ENCODE measurements at places on chromosomes 3 and 15.

- DNase-seq = peak; percentile 45
Observed at GRCh38 chr3:120450600-120451271, at the start of gene FSTL1. TSS of gene FSTL1 (minus strand) at chr3:120450992. CDS start at chr3:120450746, 246 bp downstream.

DNA sequence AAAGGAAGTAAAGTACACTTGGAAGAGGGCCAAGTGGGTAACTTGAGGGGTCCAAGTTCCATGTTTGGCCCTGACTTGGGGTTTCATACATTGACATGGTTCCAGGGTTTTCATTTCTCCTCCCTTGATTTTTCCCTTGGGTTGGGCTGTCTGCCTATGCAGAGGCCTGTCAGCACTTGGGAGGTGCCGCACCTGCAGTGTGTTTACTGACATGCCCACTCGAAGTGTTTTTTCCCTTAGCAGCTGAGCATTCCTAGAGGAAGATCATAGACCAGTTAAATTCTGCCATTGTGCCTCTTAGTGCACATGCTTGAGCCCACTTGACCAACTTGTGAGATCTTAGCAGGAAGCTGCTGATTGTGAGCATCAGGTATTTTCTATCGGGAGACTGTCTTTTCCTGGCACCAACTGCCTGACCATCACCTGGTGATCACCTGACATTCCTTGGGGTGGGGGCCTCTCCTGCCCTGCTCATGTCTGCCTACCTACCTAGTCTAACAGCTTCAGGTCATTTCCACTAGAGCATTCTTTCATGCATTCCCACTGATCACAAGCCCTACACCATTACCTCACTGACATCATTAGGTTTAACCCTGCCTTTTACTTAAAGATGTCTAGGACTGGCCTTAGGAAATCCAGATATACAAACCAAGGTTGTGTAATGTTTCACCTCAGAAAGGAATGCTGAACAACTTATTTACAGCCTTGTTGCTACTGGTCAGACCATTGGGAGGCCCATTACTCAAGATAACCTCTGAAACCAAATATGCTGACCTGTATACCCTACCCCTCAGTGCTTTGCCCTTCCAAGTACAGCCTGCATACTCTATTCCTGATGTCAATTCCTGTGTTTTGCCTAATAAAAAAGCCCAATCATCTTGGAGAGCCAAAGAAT, 68.3 kb downstream of the CD47 start:
- DNase-seq = no peak

DNA sequence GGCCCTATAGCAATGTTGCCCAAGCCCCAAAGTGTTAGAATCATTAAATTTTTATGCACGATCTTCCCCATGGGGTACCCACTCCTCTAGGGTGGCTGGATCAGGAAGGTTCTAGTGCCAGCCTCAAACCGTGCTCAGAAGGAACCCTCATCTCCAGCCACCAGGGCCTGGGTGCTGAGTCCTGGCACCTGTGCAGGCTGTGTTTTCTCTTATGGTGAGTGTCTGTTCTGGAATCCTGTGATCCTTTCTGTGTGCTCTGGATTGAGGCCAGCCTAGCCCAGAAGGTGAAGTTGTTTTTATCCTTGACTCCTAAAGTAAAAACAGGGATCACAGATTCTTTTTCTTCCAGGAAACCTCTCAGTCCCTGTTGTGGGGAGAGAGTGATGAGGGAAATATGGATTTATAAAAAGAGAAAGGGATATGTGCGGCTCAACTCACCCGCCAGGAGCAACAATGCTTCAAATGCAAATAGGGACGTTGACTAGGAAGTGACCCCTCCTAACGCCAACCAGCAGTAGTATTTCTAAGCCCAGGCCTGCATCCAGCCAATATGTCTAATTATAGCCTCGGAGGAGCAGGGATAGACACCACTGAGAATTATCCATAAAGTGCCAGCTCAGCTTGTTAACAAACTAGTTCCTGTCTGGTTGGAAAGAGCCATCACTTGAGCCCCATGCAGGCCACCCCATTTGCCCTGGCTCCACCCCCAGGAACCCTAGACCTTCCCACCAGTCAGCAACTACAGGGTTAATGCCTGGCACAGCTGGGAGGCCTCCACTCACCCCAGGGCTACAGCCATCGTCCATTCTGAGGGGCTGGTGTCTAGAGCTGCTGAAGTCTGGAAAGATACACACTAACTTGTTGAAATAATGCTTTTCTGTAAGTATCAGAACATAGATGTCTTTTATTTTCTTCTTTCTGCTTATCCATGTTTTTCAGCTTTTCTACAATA, 513.5 kb upstream of the PROK2 start:
- no peak for DNase-seq

- no peak for DNase-seq
Observed at GRCh38 chr3:157360044-157360443, 76.6 kb upstream of the PTX3 start.

- DNase-seq = no peak
Observed at GRCh38 chr15:57654153-57654852, 52.2 kb upstream of the POLR2M start.

- peak; percentile 69 for DNase-seq
Observed at GRCh38 chr3:189710620-189711402, 79.6 kb downstream of the TP63 start.

GRCh38 chr3:66803206-66803605, 194.9 kb upstream of the KBTBD8 start:
- DNase-seq = no peak

- no peak for DNase-seq
Observed at GRCh38 chr3:46578973-46579755, 13.1 kb upstream of the LRRC2 start.

GRCh38 chr15:41492597-41493204, 973 bp upstream of the ITPKA start:
- no peak for DNase-seq

- DNase-seq = no peak
Observed at GRCh38 chr15:83504365-83504764, 57.2 kb downstream of the SH3GL3 start.

GRCh38 chr3:33758281-33758680, 40.1 kb upstream of the PDCD6IP start:
- DNase-seq = no peak

DNA sequence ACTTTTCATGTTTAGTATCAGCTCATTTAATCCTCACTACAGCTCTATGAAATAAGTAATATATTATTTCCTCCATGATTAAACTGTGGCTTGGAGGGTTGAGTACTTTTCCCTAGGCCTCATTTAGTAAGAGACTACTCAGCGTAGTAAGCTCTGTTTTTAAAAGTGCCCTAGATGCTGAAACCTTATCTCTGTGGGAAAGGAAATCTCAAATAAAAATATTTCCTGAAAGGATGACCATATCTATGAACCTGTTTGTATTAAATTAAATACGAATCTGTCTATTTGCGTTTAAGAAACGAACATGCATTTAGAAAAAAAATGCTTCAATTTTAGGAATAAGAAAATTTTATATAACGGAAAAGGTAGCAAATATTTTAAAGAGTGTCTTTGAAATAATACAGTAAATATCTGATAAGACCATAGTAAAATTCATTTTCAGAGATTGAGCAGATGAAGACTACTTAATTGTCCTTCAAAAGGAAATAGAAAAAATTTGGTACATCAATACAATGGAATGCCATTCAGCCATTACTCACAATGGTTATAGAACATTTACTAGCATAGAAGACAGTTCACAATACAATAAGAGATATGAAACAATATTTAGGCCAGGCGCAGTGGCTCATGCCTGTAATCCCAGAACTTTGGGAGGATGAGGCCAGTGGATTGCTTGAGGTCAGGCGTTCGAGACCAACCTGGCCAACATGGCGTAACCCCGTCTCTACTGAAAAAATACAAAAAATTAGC, 56.2 kb downstream of the ATG7 start:
- DNase-seq = no peak

DNA sequence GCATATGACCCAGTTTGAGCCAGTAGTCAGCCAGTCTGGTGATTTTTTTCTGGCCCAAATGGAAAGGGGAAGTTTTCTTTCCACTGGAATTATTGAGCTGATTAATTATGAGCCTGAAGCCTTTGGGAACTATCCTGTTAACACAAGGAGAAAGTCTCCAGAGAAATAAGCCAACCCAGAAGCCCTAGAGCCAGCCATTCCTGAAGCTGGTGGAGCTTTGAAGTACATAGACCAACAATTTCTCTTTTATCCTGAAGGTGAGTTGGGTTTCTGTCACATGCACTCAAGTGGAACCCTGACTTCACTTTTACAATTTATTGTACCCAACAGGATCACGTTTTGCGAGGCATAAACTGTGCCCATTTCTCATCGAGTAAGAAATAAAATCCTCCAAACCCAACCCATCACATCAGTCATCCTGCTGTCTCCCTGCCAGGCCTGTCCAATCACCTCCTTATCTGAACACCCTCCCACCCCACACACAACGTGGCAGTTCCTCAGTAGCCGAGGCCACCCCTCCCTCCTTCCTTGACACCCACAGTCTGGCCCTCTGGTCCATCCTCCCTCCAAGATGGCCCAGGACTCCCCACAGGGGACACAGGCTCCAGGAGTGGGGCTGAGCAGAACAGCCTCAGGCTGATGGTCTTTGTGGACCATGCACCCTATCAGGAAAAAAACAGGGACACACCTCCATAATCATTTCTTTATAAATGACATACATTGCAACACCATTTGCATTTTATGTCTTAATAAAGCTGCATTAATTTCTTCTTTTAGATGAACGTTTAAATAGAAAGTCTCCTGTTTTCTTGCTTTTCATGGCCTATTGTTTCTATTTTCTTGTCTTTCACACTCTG, 55.7 kb upstream of the GATA2 start:
- no peak for DNase-seq

GRCh38 chr3:47452453-47453215, 23.1 kb downstream of the SCAP start:
- no peak for DNase-seq

DNA sequence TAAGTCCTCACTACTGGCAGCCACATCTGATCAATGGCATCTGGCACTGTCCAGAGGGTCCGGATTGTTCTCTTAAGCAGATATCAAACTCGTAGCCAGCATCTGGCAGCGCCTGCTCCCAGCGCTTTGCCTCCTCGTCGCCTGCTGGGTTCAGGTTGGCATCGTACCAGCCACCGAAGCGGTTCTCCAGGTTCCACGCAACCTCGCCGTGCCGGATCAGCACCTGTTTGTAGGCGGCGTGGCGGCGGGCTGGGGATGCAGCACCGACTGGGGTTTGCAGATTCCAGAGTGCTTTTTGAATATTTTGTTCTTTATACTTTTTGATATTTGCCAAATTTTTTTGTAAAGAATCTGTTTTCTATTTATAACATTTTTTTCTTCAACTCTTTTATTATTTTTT, 111.6 kb downstream of the NR2F2 start:
- no peak for DNase-seq

- DNase-seq = no peak
Observed at GRCh38 chr3:41103200-41103599, 96.1 kb upstream of the CTNNB1 start.

- no peak for DNase-seq
Observed at GRCh38 chr3:57158813-57159738, 6.1 kb downstream of the IL17RD start.

GRCh38 chr3:148727231-148727630, 29.5 kb downstream of the AGTR1 start:
- DNase-seq = no peak

DNA sequence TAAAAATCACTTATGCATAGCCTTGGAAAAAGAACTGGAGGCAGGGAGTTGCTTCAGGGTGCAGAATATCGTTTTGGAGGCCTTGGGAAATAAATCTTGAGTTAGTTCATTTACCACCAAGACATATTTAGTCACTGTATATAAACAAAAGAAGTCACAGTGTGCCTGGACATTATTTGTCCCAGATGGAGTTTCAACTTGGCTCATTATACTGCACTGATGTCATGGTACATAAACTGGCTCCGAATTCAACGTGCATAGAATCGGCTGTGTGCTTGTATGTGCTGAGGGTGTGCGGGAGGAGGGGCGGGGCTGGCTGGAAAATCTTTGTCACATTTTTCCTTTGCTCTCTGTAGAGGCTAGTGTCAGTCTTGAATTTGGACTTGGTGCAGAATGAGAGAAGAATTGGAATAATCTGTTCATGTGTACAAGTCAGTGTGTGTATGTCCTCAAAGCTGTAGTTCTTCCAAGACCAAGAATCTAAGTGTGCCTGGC, 86.6 kb downstream of the FNDC3B start:
- no peak for DNase-seq

- DNase-seq = no peak
Observed at GRCh38 chr3:83434880-83435587, 1523.8 kb upstream of the CADM2 start.

GRCh38 chr3:88152841-88153240, 3.1 kb downstream of the C3orf38 start:
- no peak for DNase-seq

- DNase-seq = no peak
Observed at GRCh38 chr3:101300073-101300472, 20.3 kb downstream of the IMPG2 start.

DNA sequence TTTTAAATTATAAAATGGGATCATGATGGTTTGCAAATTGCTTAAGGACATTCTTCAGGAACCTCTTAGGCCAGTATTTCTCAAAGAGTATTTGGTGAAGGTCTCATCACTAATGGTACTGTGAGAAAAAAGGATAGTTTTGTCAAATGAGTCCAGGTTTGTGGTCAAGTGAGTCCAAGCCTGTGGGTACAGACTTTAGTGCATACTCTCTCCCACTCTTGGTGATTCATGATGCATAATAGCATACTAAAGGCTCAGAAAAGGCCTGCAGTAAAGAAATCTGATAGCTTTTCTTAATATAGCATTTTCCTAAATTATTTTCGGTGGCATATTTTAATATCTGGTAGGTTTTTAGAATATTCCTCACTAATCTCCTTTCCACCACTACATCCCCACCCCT, 20.0 kb downstream of the BOC start:
- DNase-seq = no peak

DNA sequence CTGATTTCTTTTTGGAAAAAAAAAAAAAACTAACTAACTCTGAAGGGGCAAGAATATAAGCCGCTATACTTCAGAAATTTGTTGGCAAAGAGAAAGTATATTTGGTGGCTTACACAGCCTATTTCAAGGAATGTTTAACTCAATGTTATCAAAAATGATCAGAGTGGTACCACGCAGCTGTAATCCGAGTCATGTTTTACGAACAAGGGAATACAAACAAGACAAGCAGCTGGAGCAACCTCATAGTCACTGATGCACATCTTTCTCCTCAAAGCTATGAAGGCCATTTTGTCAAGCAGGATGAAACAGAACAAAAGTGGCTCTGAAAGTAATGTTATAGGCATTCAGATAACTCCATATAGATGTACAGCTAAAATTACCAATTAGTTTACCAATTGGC, 81.2 kb downstream of the SCAPER start:
- no peak for DNase-seq

- DNase-seq = no peak
Observed at GRCh38 chr3:126934031-126934531, 48.8 kb upstream of the PLXNA1 start.

DNA sequence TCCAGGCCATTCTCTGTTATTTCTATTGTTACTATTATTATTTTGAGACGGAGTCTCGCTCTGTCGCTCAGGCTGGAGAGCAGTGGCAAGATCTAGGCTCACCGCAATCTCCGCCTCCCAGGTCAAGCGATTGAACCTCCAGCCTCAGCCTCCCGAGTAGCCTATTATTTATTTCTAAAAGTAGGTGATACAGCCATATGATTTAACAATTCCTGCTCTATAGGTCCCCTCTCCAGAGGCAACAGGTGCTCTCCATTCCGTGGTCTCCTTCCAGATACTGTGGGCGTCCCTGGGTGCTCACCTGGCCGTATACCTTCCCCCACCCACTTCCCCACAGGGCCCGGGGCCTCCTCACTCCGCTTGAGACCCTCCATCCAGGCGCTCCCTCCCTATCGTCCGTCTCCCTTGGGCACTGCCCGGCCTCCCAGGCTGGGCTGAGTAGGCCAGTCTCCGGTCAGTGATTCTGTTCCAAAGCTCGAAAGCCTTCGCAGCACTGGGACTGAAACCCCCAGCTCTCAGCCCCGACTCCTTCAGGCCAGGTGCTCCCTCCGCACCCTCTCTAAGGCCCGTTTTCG, 708 bp upstream of the PTPN23 start:
- DNase-seq = no peak

Measured in T1000 (cell line).